GM12891 (cell line): ENCODE measurements at places on chromosomes 3 and 15.

DNA sequence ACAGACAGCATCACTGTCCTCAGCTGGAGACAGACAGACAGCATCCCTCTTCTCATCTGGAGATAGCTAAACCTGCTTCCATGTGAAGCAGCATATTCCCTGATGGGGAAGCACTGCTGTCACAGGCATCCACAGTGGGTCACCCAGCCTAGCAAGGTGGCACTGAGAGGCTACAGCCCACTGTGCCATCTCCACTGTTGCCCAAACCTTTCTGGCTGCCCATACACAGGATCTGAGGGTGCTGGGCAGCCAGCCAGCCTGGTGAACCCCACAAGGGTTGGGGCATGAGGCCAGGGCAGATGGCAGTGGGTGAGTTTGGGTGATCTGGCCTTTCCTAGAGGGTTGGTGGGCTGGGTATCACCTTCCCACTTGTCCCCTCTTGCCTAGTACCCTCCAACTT lies 11.7 kb downstream of the CHST13 start:
- no peak for DNase-seq

GRCh38 chr3:43023066-43023465 lies 44.0 kb downstream of the GASK1A start:
- DNase-seq, result no peak

GRCh38 chr3:133574260-133574881 lies 885 bp downstream of the CDV3 start:
- DNase-seq, result peak; percentile 30

DNA sequence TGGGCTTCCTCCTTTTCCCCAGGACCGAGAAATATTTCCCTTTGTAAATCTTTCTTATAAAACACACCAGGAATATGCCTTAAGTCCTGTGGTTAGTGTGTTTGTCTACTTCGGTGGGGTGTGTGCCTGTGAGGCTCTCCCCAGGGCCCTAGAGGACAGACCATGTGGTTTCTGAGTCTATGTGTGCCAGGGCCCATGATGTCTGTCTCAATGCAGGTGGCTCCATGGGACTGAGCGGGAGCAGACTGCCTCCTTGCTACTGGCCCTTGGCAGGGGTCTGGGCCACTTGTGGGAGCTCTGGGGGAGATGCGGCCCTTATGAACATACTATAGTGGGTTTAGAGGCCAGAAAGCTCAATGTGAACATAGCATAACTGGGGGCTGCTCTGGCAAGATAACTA lies 37.6 kb downstream of the SCN5A start:
- DNase-seq, result no peak

DNA sequence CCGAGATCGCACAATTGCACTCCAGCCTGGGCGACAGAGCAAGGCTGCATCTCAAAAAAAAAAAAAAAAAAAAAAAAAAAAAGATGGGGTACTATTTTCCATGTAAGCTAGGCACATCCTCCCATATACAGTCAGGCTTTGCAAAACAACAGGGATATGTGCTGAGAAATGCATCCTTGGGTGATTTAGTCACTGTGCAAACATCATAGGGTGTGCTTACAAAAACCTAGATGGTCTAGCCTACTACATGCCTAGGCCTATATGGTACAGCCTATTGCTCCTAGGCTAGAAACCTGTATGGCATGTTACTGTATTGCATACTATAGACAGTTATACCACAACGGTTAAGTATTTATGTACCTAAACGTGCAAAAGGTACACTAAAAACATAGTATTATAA lies 75.0 kb downstream of the TTBK2 start:
- DNase-seq, result no peak

DNA sequence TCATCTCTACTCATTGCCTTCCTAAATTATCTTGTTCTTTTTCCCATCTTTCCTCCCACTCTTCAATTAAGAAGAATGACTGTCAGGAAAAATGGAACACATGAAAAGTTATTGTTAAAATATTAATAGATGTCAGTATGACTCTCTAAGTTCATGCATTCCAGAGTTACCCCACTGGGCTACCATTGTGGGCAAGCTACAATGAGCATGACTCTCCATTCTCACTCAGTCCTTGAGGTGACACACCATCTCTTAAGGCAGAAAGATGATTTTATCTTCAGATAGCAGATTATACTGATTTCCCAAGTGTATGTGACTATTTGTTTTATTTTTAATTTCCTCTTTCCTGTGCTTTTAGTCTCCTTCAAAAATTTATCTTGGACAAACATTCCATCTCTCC lies 144.3 kb downstream of the ALCAM start:
- no peak for DNase-seq

DNA sequence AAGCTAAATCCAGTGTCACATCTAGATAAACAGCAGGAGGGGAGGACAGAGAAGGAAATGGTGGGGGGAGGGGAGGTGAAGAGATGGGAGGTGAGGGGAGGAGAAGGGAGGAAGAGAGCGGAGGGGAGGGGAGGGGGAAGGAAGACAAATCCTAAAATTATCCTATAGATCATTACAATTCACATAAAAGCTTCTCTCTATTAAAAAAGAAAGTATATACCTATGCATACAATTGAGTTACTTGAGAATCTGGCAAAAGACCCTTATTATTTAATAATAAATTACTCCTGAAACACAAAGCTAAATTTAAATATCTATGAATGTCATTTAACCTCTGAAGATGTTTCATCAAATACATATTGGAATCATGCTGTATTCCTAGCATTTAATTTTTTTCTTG lies 303.9 kb downstream of the MAGI1 start:
- no peak for DNase-seq

GRCh38 chr15:70276401-70276800 lies 178.7 kb upstream of the TLE3 start:
- DNase-seq, result no peak

DNA sequence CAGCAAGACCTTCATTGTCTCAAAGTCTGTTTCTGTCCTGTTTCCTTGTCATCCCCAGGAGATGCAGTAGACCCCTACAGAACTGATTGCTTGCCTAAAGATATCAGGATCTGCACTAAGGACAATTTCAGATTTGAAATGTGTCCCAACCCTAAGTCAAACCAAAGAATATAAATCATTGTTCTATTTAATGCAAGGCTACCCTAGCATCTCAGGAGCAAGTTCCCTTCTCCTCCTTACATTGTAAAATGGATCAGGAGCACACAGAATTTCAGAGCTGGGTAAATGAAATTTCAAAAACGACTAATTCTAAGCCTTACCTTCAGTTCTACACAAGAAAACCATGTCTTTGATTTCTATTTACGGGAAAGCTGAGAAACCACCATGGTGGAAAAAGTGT lies 360.9 kb upstream of the KCNH8 start:
- DNase-seq, result no peak

DNA sequence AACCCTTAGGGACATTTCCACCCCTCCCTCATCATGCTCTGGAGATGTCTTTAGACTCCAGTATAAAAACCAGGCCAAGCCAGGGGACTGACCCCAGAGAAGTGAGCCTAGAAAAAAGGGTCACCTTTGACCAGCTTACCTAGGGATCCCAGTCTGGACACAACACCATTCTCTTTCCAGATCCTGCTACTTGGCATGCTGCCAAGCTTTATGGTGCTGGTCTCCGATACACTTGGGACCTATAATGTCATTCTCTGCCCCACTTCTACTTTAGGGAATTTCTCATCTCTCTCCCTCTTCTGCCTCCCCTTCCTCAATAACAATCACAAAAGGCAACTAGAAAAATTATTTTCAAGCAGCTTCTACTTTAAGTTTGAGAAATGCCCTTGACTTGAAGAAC lies 124.4 kb downstream of the LRRN1 start:
- no peak for DNase-seq

GRCh38 chr3:187064210-187065115 lies 74.8 kb downstream of the RPL39L start:
- no peak for DNase-seq

- no peak for DNase-seq
Measured at GRCh38 chr3:122936986-122937385, 90.6 kb downstream of the SEMA5B start.

- DNase-seq, result no peak
Measured at GRCh38 chr3:24020036-24020691, 75.1 kb downstream of the NR1D2 start.

DNA sequence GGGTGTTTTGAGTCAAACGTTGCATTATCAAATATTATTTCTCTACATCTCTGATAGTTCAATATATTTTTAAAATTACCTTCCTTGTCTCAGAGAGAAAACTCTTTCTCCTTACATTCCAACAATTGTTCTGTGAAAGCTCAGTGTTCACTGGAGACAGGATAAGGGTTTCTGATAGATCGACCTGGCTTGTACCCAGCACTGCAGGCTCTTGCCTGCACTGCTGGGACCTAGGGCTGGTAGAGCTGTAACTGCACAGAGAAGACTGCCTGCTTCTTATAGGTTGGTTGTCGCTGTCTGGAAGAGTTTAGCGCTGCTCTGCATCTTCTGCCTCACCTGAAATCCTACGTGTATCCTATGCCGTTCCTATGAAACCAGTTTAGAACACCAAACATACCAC lies 249.9 kb upstream of the LRTM1 start:
- DNase-seq, result no peak

DNA sequence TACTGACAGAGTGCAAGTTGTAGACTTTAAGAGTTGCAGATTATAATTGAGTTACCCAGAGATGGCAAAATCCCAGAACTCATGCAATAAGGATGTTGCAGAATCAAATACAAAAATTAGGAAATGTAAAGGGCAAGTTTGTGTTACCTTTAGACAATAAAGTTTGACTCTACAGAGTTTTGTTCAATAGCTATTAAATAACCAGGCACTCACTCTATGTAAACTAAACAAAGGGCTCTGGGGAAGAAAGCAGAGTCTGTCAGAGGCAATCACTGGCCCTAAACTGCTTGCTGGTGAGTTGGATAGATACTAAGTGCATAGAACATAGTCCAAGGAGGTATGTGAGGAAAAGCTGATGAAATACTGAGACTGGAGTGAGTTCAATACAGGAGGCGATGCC lies 40.0 kb upstream of the PLCL2 start:
- DNase-seq, result no peak

DNA sequence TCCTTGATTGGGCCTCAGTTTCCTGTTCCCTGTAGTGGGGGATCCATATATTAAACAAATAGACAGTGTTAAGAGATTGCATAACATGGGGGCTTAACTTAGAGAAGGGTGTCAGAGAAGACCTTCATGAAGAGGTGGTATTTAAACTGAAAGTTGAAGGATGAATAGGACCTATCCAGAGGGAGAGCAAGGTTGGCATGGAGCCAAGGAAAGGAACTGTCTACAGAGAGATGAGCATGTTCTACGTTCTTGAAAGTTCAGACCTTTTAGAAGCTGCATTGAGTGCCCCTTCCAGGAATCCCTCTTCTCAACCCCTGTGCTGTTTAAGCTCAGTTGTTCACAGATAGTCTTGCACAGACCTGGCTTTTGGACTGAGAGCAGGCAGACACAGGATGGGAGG lies 2.4 kb downstream of the HTD2 start:
- DNase-seq, result no peak

GRCh38 chr3:48535578-48535977 lies 21.0 kb downstream of the PFKFB4 start:
- no peak for DNase-seq
